AG20443 (cell line): ENCODE measurements at places on chromosomes 3 and 15.

GRCh38 chr3:42061025-42061712 is 30.0 kb upstream of the TRAK1 start:
- DNase-seq, result no peak

DNA sequence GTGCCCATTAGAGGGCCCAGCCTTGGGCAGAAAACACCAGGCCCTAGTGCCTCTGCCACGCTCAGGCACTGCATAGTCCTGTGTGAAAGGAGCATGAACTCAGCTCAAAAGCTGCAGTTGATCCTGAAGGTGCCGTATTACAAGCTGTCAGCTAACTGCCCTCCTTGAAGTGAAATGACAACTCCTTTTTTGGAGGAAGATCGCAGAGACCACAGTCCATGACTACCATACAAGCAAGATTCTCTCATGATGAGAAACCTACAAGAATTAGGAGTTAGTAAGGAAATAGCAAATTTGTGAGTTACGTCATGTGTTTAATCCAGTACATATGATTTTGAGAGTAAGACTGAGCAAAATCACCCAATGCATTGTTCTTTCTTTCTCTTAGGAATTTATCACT is 513.9 kb upstream of the NR2F2 start:
- DNase-seq, result no peak

DNA sequence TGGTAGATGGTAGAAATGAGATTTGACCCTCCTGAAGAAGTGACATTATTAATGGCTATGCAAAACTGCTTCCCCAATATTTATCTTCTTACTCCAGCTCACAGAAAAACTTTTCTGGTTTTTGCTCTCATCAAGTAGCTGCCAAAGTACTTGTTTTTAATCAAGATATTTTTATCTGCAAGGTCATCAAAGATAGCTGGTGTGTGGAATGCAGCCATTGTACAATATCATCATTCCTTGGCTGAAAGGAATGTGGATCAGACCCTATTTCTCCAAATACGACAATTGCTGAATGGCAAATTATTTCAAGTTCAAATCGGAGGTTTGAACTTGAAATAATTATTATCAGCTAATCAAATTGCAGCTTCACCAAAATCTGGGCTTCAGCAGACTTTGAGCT is 126.9 kb upstream of the SLC7A14 start:
- DNase-seq, result no peak

DNA sequence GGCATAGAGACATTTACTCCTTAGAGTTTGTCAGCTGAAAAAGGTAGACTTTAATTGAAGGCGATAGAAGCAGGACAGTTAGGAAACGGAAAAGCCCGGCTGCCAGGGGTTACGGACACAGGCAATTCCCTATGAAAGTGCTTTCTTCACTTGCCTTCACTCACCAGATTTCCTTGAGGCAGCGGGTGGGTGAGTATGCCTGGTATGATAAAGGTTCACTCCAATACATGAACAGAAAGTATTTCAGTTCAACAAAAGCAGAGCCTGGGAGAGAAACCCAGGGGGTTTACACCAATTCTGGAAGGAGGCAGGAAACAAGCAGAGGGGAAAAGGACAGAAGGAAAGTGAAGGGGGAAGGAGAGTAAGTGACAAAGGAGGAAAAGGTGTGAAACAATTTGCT is 53.9 kb downstream of the QTRT2 start:
- DNase-seq, result no peak

DNA sequence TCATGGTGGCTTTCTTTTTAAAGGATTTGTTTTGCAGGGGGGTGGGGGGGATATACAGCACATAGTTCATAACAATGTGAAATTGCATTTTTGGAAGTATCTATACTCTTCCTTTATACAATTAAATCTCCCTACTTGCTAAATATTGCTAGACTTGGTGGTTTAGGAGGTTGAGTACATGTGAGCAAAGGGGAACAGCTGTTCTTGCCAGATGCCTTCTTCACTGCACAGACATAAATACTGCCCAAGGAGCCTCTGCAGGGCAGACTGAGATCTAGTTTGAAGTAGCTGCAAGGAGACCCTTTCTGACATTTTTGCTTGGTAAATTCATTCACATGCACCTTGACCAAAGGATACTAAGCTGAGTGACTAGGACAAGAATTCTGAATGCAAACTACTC is 228.6 kb upstream of the IL12A start:
- no peak for DNase-seq

DNA sequence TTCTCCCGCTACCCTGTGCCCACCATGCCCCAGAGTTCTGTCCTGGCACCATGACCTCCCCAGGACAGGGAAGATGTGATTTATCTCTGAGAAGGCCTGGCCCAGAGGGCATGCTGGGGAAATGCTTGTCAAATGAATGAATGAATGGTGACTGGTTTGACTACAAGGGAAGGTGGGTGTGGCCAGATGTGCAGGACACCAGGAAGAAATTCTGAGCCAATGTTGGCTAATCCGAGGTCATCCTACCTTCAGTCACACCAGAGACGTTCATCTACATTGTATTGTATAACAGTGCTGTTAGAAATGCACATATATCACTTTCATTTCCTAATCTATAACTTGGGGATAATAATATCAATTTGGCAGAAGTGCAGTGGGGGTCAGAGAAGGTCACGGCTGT is 138.4 kb downstream of the FAM43A start:
- no peak for DNase-seq

DNA sequence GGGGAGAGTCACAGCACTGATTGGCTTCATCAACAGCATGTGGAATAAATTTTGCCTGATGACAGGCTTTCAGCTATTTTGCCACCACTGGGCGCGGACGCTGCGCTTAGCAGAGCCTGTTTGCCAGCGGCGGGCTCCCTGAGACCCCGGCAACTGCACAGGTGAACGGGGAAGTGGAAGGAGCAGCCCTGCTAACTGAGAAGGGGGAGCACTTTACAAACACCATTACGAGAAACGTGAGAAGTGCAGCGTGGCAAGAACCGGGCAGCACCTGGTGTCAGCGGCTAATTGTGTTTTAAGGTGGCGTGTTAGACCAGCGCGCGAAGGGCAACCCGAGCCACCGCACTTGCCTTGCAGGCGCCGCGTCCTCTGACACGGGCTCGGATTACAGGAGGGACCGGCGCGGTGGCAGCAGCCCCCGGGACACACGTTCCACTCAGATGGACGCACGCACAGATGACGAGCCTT is 307.8 kb upstream of the ARRDC4 start:
- no peak for DNase-seq

- DNase-seq, result peak; percentile 34
These were observed 2.1 kb downstream of the ALCAM start for GRCh38 chr3:105368566-105369499.

DNA sequence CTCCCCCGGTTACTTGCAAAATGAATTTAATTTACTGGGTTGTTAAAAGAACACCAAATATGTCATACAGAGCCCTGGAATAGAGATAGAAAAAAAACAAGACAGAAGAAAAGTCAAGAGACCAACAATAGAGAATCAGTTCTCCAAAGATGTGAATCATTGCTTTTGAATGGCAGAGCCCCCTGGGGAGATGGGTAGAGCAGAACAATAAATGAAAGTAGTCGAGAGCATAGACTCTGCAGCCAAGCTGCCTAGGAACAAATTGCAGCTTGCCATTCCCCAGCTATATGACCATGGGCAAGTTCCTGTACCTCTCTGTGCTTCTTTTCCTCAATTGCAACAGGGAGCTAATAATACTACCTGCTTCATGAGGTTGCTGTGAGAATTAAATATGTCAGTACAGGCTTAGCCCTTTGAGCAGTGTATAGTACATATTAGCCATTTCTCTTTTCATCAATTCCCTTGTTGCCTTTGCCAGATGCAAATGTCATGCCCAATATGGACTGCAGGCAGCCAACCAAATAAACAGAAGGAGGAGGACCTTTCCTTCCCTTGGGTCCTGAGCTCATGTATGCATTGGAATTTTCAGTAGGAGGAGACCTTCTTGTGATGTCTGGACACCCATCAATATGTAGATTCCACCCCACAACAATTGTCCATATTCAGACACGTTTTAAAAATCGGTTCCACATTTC is 25.0 kb upstream of the BFSP2 start:
- no peak for DNase-seq

- DNase-seq, result peak; percentile 87
These were observed 81.0 kb downstream of the CLDN11 start for GRCh38 chr3:170499562-170500156.

DNA sequence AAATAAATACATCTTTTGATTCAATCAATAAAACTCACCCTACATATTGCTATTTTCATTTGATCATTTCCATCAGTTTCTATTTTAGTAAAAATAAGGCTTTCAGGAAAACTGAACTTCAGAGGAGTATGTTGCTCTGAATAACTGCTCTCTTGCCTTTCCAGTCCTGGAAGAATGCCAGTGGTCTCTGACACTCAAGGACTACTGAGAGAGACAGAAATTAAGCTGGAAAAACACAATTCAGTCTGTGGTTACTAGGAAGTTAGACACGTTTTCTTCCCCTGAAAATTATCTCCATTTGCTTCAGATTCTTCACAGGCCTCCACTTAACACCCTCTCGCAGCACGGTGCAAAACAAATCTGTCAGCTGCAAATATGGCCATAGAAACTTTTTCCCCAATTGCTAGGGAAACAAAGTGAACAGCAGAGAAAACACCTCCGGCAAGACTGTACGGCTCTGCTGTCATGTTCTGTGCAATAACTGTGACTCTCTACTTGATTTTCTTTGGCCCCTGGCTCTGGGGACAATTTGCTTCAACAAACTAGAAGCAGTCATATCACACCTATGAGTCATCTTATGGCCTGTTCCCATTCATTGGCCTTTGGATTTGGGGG is 353.0 kb downstream of the MAGI1 start:
- peak; percentile 25 for DNase-seq

DNA sequence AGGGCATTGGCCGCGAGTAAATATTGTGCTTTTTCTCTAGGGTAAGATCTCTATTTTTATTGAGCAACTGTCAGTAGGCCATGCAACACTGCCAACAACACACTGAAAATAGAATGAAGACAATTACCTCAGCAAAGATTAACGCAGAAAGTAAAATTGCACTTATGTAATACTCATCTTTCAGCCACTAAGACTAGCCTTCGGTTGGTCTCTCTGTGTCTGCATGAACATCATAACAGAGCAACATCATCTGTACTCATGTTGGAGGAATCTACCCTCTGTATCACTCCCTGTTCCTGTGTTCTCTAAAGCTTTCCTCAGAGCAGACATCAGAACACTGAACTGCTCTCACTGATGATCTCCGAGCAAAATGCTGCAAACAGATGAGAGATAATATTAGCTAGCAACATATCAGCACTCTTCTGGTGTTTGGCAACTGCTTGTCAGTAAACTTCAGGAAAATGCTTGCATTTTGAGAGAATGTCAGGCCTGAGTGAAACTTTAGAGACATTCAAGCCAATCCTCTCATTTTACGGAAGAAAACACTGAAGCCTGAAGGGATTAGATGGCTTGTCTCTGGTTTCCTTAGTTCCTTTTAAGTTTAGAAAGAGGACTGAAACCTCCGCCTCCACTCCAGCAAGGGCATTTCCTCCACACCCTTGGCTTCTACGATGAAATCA is 8.4 kb upstream of the LRRC3B start:
- DNase-seq, result no peak

DNA sequence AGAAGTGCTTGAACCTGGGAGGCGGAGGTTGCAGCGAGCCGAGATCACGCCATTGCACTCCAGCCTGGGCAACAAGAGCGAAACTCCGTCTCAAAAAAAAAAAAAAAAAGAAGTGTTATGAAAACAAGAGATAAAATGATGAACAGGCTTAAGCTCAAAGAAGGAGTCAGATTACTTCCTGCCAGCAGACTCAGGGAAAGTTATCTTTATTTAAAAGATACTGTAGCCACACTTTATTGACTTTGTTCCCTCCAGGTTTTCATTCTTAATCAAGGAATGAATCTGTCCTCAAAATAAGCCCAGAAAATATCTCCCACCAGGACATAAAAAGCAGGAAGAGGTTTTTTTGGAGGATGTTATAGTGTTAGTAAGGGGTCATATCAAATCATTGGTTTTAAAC is 176.5 kb upstream of the KCNMB2 start:
- no peak for DNase-seq

GRCh38 chr3:165195241-165195639 is 944 bp downstream of the SLITRK3 start:
- no peak for DNase-seq

DNA sequence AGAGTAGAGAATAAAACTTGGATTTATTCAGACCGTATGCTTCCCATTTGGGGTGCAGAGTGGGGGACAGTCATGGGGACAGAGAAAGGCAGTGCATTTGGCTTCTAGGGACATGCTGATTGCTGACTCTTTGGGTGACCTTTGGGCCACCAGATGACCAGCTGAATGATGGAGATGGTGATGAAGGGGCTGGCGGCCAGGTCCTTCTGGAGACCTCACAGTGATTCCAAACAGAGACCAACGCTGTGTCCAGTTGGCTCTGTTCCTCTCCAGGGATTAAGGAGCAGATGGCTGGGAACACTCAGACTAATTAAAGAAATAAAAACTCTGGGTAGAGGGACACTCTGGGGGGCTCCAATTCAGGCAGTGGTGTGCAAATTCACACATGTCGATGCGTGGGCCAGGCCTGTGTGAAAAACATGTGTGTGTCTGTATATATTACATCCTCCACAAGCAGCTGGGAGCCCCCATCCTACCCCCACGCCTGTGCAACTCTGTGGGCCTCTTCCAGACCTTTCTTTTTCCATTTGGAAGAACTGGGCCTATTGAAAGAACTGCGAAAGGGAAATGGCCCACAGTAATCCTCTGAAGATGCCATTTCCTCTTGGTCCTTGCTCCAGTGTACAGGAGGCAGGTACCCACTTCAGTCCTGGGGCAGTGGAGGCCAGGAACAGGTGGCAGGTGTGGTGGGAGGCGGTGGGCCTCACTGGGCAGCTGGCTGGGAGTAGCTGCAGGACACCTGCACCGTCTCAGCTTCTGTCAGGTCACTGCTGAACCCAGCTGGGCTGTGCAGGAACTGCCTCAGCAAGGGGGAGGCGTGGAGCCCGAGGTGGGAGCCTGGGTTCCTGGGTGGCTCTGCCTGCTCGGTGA is 8.9 kb downstream of the XIRP1 start:
- DNase-seq, result no peak

GRCh38 chr15:52240166-52240565 is 49.0 kb upstream of the GNB5 start:
- DNase-seq, result no peak

- no peak for DNase-seq
These were observed 49.3 kb downstream of the TMEM266 start for GRCh38 chr15:76109046-76109445.

DNA sequence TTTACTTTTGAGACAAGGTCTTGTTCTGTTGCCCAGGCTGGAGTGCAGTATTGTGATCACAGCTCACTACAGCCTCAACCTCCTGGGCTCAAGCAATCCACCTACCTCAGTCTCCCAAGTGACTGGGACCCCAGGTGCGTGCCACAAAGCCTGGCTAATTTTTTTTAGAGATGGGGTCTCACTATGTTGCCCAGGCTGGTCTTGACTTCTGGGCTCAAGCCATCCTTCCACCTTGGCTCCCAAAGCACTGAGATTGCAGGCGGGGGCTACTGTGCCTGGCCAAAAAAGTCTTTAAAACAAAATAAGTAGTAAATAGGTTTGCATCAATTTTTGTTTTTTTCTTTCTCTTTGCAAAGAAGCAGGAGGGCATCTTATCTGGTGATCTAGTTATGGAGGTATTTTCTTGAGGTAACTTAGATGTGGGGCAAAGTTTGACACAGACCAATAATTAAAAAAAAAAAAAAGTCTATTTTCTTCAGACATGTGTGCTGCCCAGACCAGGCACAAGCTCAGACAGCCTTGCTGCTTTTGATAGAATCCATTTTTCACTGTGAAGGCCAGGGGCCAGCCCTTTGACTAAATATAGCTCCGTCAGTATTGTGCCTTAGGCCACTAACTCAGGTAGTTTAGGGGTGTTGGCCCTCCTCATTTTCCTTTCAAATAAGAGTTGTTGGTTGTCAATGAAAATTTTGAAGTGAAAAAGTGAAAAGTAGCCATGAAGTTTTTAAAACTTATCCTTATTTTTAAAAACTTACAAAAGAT is 2.5 kb downstream of the ARL6IP5 start:
- no peak for DNase-seq
